A549 (cell line): ENCODE measurements at places on chromosomes 7 and 10.

DNA sequence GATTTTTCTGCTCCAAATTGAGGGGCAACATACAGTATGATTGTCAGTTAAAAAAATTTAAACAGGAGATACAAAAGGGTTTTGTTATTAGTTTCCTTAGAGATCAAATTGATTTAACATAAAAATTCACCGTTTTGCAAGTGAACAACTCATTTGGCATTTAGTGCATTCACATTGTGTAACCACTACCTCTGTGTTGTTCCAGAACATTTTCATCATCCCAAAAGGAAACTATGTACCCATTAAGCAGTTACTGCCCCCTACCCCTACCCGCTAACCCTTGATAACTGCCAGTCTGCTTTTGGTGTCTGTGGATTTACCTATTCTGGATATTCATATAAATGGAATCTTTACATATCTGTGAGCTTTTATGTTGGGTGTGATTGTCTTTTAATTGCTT, 3.1 kb downstream of the ZRANB1 start:
- no peak for DNase-seq

DNA sequence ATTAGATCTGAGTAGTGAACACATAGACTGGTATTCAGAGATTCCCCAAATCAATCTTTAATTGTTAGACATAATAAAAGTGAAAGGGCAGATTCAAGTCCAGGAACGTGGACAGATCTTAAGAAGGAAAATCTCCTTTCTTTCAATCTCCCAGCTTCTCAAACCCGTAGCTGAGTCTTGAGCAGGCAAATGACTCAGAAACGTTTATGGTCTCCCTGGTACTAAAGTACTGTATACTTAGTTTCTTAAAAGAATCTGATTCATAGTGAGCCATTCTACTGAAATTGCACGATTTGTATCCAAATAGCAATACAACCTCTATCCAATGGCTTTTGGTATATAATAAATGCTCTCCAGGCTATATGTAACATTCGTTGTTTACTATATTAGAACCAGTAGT, 140.4 kb upstream of the RHEB start:
- DNase-seq, result no peak

- peak; percentile 16 for DNase-seq
Measured at GRCh38 chr7:151864081-151864480, 12.8 kb downstream of the PRKAG2 start.

DNA sequence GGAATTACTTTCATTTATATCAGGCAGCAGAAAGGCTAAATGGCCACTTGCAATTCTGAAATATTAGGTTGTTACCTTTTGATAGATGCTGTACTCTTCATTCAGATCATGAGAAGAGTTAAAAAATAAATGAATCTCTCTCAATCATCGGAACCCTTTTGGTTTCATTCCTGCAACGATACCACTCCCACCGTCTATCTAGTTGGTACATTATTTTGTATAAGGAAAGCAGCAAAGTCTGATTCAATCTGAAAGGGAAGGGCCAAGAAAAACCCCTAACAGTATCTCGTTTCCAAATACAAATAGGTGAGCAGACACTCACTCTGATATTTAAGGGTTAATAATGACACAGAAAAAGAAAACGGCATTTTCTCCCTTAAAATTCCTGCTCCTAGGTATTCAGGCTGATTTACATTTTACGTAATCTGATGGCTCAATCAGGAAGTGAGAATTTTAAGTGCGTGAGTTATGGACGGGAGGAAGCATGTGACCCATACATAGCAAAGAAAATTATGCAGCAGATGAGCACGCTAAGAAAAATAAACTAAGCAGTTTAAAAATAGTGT, 209.4 kb upstream of the KLF14 start:
- peak; percentile 77 for DNase-seq

DNA sequence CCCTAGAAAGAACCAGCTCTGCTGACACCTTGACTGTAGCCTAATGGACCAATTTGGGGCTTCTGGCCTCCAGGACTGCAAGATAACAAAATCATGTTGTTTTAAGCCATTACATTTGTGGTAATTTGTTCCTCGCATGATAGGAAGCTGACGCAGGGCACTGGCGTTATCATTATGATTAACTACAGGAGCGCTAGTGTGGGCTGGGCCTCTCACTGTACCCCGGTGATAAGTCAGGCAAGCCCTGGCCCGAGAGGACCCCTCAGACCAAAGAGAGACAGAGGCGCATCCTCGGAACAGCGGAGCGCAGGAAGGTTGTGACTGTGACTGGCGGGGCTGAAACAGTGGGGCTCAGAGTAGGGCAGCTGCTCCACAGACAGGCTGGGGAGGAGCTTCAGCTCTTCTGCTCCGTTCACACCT, 150.3 kb upstream of the CHST15 start:
- DNase-seq, result no peak

- DNase-seq, result no peak
Measured at GRCh38 chr10:35262436-35262835, 73.9 kb upstream of the CCNY start.

GRCh38 chr7:157771689-157772088, 434.9 kb downstream of the DNAJB6 start:
- no peak for DNase-seq
